ENCODE measurements at places on chromosomes 5 and 9.

DNA sequence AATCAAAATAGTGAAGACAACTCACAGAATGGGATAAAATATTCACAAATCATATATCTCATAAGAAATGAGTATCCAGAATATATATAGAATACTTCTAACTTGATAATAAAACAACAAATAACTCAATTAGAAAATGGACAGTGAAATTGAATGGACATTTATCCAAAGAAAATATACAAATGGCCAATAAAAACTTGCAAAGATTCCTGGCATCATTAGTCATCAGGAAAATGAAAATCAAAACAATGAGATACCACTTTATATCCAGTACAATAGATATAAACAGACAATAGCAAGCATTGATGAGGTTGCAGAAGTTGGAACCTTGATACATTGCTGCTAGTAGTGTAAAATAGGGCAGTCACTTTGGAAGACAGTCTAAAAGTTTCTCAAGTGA is 12.8 kb upstream of the TLR4 start:
- no peak for DNase-seq

GRCh38 chr5:154405078-154405792 is 40.6 kb upstream of the SAP30L start:
- peak; percentile 83 for DNase-seq

GRCh38 chr5:73365301-73365853 is 83.2 kb downstream of the FOXD1 start:
- DNase-seq: no peak

DNA sequence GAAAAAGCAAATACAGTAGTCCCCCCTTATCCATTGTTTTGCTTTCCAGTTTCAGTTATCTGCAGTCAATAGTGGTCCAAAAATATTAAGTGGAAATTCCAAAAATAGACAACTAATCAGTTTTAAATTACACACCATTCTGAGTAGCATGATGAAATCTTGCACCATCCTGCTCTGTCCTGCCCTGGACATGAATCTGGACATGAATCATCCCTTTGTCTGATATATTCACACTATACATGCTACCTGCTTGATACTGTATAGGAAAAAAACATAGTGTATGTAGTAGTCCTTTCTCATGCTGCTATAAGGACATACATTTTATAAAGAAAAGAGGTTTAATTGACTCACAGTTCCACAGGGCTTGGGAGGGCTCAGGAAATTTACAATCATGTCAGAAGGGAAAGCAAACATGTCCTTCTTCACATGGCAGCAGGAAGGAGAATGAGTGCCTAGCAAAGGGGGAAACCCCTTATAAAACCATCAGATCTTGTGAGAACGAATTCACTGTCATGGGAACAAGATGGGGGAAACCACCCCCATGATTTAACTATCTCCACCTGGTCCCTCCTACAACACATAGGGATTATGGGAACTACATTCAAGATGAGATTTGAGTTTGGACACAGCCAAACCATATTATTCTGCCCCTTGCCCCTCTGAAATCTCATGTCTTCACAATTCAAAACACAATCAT is 153.9 kb downstream of the ARRDC3 start:
- no peak for DNase-seq

- no peak for DNase-seq
Measured at GRCh38 chr5:1294835-1295649, at the start of gene TERT. TERT (minus strand) TSS chr5:1295068; CDS start chr5:1294989, 79 bp downstream.

DNA sequence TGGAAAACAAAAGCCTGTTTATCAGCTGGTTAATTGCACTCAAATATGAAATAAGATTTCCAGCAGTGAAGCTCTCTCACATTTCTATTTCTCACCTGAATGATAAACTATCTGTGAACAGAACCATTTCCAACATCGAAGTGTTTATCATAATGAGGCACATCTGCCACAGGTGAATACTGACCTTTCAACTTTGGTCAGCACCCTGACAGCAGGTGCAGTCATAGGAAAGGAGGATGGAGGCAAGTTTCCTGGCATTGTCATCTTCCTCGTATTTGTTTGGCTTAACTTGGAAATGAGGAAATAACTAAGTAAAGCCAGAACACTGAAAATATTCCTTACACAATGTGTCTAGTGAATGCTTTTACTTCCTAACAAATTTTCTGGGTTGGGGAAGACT is 716.4 kb downstream of the NR2F1-AS1 start:
- no peak for DNase-seq

GRCh38 chr5:158054223-158055110 is 195.5 kb upstream of the CLINT1 start:
- no peak for DNase-seq

DNA sequence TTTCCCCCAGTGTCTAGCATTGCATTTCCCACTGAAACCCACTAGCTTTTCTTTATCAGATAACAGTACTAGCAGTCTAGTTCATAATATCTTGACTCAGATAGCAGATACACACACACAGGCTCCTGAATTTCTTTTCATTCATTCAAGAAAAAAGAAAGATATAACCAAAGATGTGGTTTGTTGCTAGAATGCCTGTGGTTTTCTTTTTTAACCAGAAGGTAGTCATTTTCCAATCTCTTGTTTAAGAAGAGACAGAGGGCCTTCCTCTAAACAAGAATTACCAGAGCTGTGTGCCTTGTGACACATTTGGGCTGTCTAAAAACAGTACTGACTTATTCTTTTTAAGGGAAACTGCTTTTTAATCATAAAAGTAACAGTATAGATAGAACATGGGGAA is 167.3 kb downstream of the PJA2 start:
- DNase-seq: no peak

GRCh38 chr5:112492291-112492690 is 73.2 kb upstream of the EPB41L4A start:
- peak; percentile 57 for DNase-seq

DNA sequence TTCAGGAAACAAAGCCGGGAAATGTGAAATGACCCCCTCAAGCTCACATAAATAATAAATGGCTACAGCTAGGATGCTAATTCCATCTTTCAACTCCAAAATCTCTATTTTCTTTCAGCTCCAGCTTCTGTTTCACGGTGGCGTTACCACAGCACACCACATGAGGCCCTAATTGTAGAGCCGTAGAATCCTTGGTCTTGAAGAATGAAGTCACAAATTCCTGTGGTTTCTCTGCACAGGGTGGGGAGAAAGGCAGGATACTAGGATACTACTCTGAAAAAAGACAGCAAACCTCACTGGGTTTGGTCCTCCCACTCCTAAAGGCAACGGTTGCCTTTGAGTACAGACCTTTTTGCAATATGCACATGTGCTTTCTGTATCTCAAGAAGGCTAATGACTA is 13.9 kb upstream of the RARS1 start:
- DNase-seq: no peak

DNA sequence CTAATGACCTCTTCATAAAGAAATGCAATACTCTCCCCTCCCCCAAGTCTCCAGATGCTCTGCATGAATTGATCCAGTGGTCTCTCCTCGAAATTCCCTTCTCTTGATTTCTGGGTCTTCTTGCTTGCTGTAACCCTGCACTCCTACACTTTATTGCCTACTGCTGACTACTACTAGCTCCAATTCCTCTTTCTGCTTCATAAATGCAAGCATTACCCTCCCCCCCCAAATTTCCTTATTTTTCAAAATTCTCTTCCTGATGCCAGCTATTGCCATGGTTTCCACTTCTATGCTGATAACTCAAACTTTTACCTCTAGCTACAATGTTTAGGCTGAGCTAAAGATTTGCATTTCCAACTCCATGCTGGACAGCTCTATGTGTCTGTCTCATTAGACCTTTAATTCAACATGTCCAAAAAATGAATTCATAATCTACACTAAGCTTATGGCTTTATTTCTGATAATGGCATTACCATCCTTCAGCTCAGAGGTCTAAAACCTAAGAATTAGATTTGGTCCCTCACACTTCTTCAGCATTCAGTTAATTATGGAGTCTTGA is 1.4 kb downstream of the ZBTB26 start:
- no peak for DNase-seq

DNA sequence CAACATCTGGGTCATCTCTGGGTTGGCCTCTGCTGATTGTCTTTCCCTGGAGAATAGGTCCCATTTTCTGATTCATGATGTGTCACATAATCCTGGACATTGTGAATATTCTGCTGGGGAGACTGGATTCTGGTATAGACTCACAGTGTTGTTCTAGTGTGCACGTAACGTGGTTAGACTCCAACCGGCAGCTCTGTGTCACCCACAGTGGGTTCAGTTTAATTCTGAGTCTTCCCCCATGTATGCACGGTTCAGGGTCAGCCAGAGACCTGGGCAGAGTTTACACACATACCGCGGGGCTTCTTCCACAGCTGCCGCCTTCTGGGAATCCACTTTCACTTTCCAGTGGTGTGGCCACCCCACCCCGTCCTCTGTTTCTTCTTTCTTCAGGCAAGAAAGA is 38.0 kb upstream of the LRRC14B start:
- no peak for DNase-seq

DNA sequence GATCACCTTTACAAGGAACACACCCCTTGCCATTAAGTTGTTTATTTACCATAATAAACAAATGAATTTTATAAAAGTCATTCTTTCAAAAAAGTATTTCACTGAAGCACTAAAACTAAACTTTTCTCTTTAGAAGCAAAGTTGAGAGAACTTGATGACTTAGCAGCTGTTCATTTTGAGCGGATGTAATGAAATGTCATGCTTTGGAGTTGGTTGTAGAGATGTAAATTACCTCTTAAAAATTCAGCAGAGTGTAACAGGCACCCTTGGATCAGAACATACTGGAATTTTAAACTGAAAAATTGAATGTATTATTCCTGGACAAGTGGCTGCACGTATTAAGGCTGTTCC is 617.2 kb downstream of the PDE4D start:
- no peak for DNase-seq

DNA sequence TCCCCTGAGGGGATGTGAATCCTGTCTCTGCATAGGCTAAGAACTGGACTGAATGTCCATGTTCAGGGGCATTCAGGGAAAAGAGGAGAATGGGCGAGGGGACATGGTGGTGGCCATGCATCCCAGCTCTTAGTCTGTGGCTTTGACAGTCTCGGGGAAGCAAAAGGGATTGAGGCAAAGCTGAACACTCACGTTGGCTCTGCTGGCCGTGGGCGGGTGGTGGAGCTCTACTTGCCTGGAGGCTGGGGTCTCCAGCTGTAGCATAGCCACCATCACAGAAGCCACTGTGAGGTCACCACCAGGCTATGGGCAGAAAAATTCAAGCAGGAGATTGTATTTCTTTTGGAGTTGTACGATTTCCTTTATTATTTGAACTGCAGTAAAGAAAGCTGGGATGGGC is 4.1 kb downstream of the GARIN3 start:
- no peak for DNase-seq

GRCh38 chr5:126868338-126869004 is 91.5 kb downstream of the LMNB1 start:
- DNase-seq: no peak

DNA sequence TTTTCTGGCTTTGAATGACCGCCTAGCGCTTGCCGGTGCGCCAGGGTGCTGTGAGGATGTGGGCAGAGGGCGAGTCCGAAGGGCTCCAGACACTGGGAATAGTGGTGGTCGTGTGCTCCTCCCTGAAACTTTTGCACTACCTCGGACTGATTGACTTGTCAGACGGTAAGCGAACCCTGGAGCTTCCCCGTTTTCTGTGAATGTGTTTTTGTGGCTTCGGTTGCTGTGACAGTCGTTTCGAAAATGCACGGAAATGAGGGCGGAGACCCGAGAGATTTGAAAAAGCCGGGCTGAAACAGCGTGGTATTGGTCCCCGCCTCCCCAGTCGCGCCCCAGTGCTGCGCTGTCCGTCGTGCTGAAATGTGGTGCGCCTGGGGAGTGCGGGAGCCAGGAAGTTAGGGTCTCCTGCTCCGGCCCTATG is 102.5 kb upstream of the GABRP start:
- peak; percentile 81 for DNase-seq

DNA sequence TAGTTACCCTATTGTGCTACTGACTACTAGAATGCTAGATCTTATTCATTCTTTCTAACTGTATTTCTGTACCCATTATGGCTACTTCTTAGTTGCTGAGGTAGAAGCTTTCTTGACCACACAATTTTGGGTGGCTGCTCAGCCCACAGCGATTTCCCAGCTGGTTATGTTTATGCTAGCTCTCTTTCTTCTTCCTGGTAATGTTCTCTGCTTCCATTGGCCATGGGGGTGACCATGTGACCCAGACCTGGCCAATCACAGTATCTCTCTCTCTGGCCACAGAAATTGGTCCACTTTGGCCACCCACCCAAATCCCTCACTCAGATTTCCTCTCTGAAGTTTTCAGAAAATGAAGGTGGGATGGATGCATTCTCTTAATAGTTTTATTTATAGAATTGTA is 427.9 kb upstream of the CLINT1 start:
- DNase-seq: no peak
